ENCODE measurements at places on chromosomes 4 and X.

DNA sequence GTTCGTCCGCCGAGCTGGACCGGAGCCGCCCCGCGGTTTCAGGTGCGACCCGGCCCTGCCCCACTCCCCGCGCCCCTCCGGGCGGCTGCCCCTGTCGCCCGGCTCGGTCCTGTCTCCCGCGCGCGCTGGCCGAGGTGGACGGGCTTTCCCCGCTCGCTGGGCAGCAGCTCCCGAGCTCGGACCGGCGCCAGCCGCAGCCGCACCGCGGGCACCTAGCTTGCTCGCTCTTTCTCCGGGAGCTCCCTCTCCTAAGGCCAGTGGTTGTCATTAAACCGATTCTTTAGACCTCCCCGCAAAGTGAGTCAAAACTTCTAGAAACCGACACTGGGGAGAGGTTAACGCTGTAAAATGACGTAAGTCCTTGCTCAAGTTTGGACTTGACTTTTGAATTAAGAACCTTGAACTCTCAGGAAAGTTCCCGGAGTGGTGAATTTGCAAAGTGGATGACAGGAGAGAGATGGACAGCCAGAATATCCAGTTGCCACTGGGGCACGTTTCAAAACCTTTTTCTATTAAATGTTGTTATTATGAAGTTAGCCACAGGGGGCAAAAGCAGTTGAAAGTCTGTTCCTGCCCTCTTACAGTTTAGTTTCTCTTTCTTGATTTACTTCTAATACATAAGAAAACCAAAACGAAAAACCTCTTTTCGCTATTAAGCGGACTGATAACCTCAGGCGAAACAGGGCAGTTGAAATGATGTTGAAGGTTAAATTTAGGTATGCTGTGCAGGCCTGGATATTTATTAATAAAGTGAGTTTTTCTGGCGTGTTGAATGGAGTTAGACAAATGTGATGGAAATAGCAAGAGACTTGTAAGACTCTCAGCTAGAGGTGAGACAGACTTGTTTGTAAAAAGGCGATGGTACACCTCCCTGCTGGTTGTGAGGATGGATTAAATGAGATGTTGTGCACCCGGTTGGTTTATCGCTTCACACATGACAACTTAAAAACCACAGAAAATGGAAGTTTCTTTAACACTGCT is 847 bp downstream of the PI4K2B start:
- peak; percentile 56 for DNase-seq

GRCh38 chr4:102825261-102826091 is 1.9 kb downstream of the UBE2D3 start:
- DNase-seq: peak; percentile 23

DNA sequence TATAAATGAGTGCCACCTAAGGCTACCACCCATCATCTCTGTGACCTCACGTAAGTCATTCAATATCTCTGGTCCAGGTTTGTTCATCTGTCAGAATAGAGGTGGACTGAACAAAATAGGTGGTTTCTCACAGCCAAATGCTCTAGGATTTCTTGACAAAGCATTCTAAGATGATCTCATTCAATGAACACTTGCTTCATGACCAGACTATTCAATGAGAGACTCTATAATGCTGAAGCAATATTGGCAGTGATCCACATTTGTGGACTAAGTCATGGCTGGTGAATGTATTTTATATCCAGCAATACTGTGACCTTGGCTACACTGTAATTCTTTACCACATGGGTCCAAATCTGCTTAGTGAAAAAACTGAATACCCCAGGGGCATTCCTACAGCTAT is 37.9 kb downstream of the LDB2 start:
- DNase-seq: no peak

GRCh38 chr4:118760493-118760892 is 75.3 kb downstream of the METTL14 start:
- DNase-seq: no peak

All from D341Med (cell line).